Anterior cingulate cortex (tissue), 58 donors: ENCODE measurements at places on chromosomes 11 and 22.
A peak's percentile ranks its signal among the peaks of the same experiment; 100 is the strongest.

DNA sequence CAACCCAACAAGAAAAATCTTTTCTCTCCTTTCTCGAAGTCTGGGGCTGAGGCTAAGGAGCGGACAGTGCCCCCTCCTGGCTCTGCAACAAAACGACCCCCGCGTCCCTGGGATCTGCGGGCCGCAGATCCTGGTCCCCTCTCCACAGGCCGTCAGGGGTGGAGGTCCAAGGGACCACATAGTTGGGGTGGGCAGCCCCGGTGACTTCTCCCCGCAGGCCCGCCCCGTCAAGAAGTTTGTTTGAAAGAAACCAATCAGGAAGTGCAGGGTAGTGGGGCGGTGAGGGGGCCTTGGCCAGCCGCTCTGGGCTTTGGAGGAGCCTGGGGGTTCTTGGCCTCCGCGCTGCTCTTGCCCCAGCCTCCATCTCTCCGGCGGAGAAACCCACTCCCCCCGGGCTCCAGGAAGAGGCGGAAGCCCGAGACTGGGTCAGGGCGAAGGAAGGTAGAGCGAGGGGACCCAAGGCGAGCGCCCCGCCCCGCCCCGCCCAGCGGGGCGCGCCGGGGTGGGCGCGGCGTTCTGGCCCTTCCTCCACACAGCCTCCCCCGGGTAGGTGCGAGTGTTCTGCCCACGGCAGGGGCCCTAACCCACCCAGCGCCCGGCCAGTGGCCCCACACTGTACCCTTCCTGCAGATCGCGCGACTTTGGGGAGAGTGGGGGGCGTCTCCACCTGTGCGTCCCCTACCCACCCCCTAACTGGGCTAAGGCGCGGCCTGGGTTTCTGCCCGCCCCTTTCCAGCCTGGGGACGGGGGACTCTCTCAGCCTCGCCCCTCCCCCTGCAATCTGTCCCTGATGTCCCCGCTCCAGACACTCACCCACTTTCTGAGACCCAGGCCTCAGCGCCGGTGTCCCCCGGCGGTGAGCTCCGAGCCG, 1.3 kb downstream of the TP53I11 start:
- DNase-seq = no peak

GRCh38 chr11:416757-417621, 2.2 kb upstream of the SIGIRR start:
- no peak for DNase-seq

GRCh38 chr11:10413268-10413667, 41.8 kb upstream of the AMPD3 start:
- no peak for DNase-seq

- DNase-seq = peak; percentile 39
These were observed 40.0 kb upstream of the CREB3L1 start for GRCh38 chr11:46237248-46238077.

DNA sequence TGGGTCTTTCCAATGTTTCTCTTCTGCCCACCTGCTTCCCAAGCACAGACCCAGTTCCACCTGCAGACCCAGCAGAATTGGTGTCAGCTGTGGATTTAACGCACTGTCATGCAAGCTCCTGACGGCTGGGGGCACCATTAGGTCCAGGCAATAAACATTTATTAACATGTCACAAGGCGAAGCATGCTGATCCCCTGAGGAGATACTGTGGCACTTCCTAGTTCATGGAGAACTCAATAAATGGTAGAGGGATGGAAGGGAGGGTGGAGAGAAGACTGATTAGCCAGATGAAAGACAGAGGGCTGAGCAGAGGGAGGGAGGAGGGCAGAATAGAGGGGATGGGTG, 68.3 kb upstream of the TSPAN18 start:
- DNase-seq = no peak

GRCh38 chr11:69864686-69865661, 45.8 kb upstream of the FGF3 start:
- no peak for DNase-seq

DNA sequence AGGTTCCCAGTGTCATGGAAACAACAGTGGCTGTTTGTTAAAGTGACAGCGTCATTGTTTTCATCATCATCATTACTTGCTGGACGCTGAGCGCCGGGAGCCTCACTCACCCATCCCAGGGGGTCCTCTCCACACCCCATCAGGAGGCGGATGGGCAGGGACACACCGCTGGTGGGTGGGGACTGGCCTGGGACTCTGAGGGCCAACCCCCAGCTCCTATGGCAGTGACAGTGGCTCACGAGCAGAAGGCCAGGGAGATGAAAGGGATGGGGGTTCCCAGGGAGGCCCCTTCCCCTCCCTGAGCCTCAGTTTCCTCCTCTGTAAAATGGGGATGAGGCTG, 76.6 kb upstream of the PRR5 start:
- no peak for DNase-seq

DNA sequence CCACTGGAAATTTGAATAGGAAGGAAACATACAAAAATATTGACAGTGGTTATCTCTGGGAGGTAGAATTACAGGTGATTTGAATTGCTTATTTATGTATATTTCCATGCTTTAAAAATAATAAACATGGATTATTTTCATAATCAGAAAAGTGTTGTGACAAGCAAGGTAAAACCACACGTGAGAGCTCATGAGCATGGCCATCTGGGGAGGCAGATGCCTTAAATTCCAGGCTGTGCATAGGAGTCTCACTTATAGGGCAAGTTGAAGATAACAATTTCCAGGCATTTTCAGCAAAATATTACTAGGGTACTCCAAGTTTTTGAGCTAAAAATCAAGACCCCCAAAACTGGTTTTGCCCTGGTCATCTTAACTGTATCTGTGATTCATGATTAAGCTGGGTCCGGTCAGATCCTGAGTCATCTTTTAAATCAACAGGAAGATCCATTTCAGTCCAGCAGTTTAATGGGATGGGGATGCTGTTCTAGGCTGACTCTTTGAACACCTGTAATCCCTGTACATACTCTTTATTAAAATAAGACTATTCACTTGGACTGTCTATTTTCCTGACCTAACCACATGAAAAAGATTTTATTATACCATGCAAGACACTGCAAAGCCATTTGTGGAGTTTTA, 115.8 kb upstream of the NARS2 start:
- DNase-seq = no peak

DNA sequence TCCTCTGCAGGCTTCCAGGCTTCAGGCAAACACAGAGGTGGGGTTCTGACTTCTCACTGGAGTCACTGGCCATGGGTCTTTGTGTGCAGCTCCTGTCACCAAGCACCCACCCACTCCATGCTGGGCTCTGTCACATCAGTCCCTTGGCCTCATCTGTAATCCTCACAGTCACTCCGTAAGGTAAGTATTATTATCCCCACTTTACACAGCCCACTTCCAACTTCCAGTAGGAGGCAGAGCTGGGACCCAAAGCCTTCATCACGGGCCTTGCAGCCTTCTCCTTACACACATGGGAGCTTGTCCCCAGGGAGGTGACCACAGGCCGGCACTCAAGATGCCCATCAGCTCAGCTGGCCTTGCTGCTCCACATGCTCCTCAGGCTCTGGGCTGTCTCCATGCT, 266.7 kb upstream of the B3GAT1 start:
- DNase-seq = no peak

DNA sequence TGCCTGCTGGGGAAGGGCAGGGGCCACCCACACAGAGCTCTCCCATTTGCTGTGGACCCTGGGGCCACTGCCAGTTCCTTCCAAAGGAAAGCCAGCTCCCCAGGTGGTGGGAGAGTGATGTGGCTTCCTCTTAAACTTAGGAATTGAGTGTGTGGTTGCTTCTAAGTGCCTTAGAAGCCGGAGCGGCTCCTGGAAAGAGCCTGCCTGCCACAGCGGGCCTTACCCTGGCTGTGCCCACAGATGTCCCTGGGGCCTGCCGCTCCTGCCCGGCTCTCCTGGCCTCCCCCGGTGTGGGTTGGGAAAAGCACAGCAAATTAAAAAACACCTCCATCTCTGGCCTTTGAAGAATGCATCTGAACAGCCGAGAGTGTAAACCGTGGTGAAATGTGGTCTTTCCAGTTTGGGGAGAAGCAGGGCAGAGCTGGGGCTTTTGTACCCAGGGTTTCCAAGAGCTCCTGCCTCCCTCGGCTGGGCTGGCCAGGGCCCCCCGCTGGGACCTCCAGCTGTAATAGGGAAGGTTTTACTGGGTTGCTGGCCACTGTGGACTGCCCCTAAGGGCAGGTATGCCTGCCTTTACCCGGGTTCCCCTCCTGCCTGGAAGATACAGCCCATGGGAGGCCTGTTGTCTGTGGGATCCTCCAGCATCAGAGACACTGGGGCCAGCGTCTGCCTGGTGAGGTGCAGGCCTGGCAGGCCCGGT, 30.2 kb downstream of the LRP5 start:
- DNase-seq = no peak
